ENCODE measurements at places on chromosomes 2 and 18.

DNA sequence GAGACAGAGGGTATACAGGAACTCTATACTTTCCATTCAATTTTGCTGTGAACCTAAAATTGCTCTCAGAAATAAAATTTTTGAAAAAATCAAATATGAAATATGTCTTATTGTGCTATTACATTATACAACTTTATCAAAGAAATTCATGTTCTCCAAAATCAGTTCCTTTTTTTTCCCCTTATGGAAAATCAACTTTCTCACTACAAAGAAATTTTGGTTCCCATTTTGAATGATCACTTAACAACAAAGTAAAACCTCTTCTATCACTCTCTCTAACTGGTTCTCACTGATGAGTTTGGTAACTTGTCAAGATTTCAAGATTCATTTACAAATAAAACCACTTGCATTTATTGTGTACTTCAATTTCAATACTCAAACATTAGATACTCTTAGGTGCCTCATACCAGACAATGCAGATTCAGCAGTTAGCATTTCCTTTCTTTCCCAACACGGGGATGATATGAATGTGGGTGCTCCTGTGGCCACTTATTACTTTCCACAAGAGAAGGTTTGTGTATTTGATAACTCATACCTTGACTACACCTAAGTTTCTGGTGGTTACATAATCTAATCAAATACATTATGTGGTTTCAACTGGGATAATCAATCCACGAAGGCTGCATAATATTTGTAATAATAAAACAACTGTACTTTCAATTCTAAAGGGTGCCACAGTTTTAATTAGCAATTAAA, 6.4 kb downstream of the PSME4 start:
- DNase-seq: no peak

DNA sequence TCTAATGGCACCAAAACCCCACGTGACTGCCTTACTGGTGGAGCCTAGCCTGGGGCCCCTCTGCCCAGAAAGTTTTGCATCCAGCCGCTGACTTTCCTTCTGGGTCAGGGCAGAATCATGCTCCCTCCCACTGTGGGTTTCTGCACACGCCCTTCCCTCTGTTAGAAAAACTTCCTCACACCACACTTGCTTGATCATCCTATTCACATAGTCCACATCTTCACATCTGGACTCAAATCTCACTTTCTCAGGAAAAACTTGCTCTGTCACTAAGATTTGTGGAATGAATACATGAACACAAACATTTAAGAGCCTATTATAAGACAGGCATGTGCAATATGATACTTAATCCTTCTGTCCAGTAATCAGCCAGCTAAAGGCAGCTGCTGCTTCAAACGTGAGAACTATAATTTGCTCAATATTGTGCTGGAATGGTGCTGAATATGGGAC, 274.7 kb downstream of the RND3 start:
- peak; percentile 75 for DNase-seq

GRCh38 chr2:70104231-70105111, 17.2 kb downstream of the PCBP1 start:
- no peak for DNase-seq

- no peak for DNase-seq
Measured at GRCh38 chr2:86445436-86445835, 4.3 kb downstream of the KDM3A start.

DNA sequence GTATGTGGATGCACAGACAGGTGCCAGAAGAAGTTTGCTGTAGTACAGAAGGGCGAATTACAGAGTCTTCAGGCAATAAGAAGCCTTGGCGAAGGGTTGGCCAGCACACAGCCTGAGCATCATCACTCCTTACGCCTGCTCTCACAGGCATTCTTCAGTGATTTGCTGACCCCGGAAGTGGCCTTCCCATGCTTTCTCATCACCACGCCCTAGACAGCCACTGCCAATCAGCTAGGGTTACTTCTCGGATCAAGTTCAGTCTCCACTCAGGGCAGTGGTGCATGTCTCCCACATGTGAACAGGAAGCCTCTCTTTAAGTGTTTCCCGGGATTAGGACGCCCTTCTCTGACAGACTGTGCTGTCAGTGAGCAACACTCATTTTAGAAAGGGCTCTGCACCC, 81.8 kb downstream of the C1QL2 start:
- DNase-seq: no peak

DNA sequence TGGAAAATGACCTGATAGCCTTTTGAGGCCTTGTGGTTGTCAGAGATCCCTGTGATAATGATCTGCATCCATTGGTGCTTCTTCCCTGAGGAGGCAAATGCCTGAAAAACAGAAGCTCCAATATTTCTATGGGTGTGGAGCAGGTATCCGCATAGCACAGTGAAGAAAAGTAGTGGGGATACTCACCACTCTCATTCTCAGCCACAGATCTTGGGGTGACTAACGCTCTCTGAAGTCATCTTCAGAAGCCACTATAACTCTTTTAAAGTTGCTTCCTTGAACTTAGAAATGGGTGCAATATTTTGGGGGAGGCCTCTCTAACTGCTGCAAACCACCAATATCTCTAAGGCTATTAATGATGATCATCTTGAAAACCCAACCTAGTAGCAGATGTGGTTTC, 46.2 kb downstream of the ARHGAP15 start:
- DNase-seq: no peak

DNA sequence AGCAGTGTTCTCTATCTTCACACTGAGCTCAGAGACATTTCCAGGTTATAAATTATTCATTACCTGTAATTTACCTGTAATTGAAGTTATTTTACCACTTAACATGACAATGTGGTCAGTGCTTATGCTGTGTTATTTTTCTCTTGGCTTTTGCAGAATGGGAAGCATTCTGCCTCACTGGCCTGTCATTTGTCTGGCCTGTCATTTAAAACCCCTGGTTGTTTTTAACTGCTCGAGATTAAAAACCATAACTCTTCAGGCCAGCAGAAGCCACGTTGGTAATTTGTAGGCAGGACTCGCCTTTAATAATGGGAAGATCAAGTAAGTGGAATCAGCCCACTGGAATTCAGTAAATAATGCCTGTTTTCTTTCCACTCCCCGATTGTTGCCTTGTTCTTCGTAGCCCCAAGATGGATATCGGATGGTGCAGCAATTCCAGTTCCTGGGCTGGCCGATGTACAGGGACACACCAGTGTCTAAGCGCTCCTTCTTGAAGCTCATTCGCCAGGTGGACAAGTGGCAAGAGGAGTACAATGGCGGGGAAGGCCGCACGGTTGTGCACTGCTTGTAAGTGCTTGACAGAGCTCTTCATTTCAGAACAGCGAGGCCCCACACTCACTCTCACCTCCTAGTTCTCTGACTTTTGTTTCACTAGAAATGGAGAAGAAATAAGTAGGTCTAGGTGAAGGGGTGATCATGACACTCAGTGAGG, 222.4 kb upstream of the RAB12 start:
- no peak for DNase-seq

- DNase-seq: no peak
Measured at GRCh38 chr2:102233132-102233884, 46.5 kb downstream of the IL1RL2 start.

- no peak for DNase-seq
Measured at GRCh38 chr18:11425211-11425610, 184.2 kb upstream of the SLC35G4 start.

DNA sequence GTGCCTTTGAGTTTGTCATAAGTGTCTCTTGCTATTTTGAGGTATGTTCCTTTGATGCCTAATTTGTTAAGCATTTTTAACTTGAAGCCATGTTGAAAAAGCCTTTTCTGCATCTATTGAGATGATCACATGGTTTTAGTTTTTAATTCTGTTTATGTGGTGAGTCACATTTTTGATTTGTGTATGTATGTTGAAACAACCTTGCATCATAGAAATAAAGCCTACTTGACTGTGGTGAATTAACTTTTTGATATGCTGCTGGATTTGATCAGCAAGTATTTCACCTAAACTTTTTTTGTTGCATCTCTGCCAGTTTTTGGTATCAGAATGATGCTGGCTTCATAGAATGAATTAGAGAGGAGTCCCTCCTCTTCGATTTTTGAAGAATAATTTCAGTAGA, 469.7 kb downstream of the CDH2 start:
- DNase-seq: no peak

- DNase-seq: no peak
Measured at GRCh38 chr2:111045771-111046444, 74.8 kb upstream of the BCL2L11 start.

DNA sequence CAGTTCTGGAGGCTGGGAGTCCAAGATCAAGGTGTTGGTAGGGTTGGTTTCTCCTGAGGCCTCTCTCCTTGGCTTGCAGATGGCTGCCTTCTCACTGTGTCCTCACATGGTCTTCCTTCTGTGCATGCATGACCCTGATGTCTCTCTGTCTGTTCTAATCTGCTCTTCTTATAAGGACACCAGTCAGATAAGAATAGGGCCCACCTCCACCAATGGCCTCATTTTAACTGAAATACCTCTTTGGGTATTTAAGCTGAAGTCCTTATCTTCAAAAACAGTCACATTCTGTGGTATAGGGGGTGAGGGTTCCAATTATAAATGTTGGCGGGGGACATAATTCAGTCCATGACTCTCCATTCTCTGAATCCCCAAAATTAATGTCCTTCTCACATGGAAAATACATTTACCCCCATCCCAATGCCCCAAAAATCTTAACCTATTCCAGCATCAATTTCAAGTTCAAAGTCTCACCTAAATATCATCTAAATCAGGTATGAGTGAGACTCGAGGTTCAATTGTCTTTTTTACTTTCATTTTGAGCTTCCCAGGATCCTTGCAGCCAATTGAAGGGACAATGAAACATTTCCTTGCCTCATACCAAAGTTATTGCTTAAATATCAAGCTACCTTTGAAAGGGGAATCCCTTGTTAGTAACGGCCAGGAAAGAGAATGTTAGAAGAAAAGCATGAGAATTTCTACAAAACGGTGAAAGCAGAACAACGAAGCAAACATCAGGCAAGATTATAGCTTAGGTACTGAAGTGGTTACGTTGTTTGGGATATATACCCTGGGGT, 20.6 kb upstream of the CNOT11 start:
- no peak for DNase-seq

GRCh38 chr18:55381277-55381676, 206.7 kb downstream of the TCF4 start:
- DNase-seq: peak; percentile 97

DNA sequence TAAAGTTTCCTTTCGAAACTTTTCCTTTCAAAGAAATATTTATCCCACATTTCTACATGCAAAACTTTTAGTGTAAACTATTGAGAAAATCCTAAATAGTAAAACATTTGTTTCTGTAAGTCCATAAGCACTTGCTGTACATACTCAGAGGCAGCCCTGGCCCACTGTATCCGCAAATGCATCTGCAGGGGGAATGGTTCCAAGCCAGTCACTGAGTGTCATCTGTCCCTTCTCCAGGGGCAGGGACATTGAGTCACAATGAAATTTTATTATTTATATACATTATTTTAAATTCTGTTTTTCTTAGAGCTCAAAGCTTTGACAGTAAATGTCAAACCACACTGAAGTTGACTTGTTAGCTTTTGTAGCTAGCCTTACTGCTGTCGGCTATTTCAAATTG, 367.2 kb downstream of the MTX2 start:
- no peak for DNase-seq

GRCh38 chr2:152580714-152581113, 136.5 kb downstream of the PRPF40A start:
- no peak for DNase-seq

- DNase-seq: no peak
Measured at GRCh38 chr18:60064271-60064670, 164.5 kb downstream of the PMAIP1 start.

Measured in AG09309 (cell line).